Putamen (tissue), 1 donor: ENCODE measurements at places on chromosomes 7 and 10.

GRCh38 chr10:56912043-56912442 is 551.0 kb upstream of the ZWINT start:
- DNase-seq, result no peak

- no peak for DNase-seq
Observed at GRCh38 chr10:78782441-78782840, 286.3 kb upstream of the ZMIZ1 start.

DNA sequence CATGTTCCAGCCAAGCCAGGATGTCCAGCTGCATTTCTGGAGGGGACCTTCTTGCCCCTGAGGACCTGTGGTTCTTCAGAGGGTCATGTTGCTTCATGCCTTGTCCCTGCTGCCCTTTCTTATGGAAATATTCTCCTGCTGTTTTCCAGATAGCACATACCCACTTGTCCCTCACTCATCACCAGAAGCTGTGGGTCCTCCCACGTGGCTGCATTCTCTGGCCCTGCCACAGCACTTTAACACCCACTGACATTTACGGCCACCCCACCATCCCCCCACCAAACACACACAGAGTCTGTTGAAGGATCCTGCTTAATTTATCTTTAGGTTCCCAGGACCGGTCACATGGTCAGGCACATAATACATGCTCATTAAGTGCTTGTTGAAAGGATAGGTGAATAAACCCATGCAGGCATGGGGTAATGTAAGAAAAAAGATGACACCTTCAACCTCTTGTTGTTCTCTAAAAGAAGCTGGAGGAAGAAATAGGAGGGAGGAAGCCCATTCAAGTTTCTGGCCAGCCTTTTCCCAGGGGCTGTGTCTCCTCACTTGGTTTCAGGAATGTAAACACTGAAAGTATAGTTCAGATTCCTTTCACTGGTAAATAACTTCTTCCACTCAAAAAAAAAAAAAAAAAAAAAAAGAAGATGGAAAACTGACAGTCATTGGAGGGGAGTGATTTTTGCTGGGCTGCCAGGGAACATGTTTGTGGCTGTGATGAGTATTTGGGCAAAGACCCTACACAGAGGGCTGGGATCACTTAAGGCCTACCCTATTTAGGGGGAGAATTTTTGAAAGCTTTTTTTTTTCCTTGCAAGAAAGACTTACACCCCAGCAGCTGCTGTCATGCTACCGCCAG is 19.8 kb upstream of the BMPER start:
- no peak for DNase-seq

DNA sequence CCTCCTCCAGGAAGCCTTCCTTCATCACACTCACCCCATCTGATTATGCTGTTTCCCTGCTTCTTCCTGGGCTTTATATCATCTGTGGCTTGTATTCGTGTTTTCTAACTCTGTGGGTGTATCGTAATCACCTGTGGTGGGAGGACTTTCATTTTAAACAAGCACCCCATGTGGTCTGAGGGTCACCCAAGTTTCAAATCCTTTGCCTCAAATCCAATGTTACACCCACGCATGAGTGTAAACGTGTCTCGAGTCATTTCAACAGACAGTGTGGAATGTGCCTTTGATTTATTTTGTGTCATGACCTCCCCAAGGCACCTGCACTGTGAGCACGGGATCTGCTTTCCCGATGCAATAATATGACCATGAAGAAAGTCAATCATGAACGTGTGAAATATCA is 17.5 kb upstream of the LYZL2 start:
- no peak for DNase-seq

- no peak for DNase-seq
Observed at GRCh38 chr10:80271416-80271815, 18.0 kb downstream of the MAT1A start.

DNA sequence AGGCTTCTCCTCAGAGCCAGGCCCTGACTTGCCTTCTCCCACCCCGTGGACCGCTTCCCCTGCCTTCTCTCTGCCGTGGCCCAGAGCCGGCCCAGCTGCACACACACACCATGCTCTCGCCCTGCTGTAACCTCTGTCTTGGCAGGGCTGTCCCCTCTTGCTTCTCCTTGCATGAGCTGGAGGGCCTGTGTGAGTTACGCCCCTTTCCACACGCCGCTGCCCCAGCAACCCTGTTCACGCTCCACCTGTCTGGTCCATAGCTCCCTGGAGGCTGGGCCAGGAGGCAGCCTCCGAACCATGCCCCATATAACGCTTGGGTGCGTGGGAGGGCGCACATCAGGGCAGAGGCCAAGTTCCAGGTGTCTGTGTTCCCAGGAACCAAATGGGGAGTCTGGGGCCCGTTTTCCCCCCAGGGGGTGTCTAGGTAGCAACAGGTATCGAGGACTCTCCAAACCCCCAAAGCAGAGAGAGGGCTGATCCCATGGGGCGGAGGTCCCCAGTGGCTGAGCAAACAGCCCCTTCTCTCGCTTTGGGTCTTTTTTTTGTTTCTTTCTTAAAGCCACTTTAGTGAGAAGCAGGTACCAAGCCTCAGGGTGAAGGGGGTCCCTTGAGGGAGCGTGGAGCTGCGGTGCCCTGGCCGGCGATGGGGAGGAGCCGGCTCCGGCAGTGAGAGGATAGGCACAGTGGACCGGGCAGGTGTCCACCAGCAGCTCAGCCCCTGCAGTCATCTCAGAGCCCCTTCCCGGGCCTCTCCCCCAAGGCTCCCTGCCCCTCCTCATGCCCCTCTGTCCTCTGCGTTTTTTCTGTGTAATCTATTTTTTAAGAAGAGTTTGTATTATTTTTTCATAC is 38.0 kb downstream of the LIMK1 start:
- DNase-seq, result no peak

DNA sequence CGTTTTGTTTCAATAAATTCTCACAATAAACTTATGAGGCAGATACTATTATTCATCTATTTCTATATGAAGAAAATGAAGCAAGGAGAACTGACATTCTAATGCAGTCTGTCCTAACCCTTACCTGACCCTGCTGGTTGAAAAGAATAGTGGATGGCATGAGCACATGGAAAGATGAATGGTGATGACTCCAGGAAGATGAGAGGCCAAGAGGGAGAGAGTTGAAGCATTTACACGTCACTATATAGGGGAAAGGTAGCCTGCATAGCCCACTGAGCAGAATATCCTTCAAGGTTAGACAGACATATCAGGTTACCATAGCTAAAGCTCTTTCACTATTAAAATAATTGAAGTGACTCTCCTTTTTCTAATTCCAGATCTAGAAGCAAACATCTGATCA is 163.9 kb upstream of the CDK1 start:
- DNase-seq, result no peak

DNA sequence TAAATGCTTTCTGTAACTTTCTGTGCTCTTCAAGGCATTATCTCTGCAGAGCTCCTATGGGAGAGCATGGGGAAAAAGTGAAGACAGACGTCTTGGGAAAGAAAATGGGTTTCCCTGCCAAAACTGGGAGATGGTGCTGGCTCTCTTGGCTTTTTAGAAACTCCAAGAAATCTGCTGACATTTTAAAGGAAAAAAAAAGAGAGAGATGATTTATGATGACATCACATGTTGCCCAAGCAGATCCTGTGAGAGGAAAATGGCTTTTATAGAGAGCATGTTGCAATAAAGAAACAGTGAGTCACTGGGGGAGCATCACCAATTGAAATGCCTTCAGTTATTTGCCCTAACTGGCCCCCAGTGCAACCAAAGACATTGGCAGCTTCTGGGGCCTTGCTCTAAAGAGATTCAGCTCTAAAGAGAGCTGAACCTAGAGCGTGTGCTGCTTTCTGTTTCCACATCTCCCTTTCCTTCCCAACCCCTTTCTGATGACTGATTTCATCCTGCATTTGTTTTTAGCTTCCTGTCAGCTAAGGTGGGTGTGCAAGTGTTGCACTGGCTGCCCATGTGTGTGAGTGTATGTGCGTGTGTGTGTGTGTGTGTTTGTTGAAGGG is 37.7 kb downstream of the LRMDA start:
- no peak for DNase-seq

DNA sequence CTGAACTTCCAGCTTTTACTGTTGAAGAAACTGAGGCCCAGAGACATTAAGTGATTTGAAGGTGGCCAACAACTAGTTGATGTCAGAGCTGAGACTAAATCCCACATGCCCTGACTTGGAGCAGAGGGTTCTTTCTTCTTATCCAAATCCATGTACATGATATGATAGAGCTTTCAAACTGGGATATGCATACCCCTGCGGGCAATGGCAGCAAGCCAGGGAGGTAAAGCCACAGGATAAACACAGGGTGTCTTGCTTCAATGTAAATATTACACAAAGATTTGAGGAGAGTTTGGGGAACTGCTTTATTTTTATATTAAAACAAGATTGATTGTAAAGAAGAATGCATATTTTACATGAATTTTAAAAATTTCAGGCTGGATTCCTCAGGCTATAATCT is 2.3 kb upstream of the LRRC72 start:
- DNase-seq, result no peak

- DNase-seq, result no peak
Observed at GRCh38 chr10:71938211-71938610, 26.0 kb upstream of the CHST3 start.

DNA sequence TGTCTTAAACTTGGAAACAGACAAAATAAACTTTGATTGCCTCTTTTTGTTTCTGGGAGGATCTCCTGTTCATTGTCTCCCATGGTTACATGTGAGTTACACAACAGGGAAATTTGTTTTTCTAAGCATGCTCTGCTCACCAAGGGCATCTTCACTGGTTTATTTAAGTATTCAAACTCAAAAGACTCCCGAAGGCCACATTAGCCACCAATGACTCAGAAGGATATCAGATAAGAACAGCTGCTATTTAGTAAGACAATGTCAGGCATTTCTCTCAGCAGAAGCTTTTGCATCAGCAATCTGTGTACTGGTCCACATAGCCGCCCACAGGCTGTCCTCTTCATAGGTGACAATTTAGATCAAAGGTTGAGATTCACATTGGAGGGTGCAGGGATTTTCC is 19.3 kb downstream of the OR6B1 start:
- DNase-seq, result no peak

DNA sequence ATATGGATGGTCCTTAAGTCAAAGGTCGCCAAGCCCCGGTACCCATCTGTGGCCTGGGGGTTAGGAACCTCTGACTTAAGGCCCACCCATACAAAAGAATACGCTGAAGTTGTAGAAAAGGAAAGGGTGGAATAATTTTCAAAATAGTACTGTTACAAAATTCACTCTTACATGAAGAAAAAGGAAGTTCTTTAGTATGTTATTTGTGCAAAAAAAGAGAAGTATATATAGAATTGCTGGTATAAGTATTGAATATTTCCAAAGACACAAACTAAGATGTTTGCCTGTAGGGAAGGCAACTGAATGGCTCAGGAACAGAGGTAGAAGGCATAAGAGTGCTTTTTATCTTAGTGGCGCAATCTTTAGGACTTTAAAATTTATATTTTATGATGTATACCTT is 78.7 kb downstream of the PRLHR start:
- no peak for DNase-seq

DNA sequence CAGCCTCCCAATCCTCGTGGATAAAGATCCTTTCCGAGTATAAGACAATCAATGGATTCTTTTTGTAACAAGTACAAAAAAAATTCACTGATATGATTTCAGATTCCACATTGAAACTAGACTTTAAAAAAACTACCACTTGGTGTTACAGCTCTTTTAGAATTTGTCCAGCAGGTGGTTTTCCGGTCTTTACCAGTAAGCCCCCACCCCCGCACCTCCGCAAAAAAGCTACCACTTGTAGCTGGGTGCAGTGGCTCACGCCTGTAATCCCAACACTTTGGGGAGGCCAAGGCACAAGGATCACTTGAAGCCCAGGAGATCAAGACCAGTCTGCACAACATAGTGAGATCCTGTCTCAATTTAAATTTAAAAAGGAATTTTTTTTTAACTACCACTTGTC is 19.8 kb downstream of the IGF2BP3 start:
- no peak for DNase-seq

- DNase-seq, result no peak
Observed at GRCh38 chr7:64990216-64990615, 620 bp downstream of the ZNF117 start.
